Activated CD8-positive, alpha-beta memory T cell treated with anti-CD3 and anti-CD28 coated beads, Interleukin-2, amount 50 U/mL, for 4 hours (primary cell): ENCODE measurements at places on chromosomes 1 and 21.
A peak's percentile ranks its signal among the peaks of the same experiment; 100 is the strongest.

GRCh38 chr1:108561689-108562326 is 1.9 kb downstream of the EEIG2 start:
- DNase-seq: peak; percentile 81

- DNase-seq: no peak
Observed at GRCh38 chr1:164950541-164950986, 391.6 kb downstream of the PBX1 start.

GRCh38 chr1:238111081-238111480 is 220.4 kb upstream of the ZP4 start:
- DNase-seq: no peak

DNA sequence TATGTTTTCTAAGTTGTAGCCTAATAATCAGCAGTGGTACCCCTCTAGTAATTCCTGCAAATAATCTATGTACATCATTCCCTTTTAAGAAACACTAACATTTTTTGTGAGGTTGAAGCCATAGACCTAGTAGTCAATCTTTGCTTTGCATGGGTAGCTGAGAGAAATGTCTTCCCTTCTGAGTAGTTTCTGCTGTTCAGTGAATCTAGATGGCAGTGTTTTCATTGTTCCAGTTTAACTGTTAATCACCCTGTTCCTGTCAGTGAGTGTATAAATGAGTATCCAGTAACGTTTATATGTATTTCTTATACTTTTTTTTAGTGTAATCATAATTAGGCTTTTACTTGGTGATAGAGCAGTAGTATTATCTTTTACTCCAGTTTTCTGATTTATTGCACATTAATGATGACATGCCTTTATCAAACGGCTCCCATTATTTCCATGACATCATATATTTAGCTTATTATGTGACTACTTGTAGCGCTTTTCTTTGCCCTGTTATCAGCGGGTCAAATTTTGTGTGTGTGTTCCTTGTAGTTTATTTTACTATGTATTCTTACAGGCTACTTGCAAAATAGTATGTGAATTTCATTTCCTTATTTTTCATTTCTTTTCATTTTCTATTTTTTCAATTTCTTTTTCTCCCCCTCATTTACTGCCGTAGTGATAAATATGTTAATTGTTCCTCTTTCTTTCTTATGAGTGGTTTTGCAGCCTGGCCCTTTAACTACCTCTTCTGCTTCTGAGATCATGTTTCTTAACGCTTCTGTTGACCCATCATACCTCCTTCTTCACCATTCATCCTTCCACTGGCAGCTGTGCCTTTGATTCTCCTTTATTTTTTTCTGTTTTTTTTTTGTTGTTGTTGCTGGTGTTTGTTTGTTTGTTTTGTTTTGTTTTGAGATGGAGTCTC is 18.8 kb downstream of the CEP350 start:
- no peak for DNase-seq

DNA sequence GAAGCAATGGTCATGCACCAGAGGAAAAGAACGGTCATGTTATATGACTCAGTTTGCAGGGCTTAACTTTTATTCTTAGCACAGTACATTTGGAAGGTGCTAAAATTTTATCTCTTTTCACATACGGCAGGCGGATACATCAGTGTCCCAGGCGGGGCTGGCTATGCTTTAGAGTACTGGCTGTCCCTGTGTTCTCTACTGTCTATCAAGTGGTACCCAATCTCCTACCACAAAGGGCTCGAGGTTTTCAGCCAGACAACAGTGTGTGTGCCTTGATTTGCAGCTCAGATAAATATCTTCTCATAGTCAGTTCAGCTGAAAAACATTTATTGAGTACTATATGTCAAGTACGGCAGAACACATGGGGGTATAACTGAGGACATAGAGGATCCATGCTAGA is 65.3 kb downstream of the URB2 start:
- DNase-seq: no peak

GRCh38 chr1:198232378-198232777 is 75.6 kb downstream of the NEK7 start:
- no peak for DNase-seq

DNA sequence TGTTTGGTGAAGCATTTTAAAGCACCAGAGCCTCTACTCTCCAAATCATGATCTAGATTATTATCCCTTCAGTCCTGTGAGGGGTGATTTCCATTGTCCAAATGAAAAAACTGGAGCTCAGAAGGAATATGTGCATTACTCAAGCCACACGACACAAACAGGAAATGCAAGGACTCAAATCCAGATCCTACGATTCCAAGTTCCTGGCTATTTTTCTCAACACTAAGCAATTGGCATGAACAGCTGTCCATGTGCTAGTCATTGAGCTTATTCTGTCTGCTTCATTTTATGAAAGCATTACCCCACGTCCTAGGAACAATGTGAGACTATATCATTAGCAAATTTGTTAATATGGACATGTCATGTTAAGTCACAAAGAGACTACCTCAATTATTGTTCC is 273.1 kb upstream of the LYPLAL1 start:
- DNase-seq: no peak

GRCh38 chr1:30337324-30337620 is 386.1 kb downstream of the MATN1 start:
- no peak for DNase-seq

- no peak for DNase-seq
Observed at GRCh38 chr1:22254756-22255155, 111.9 kb upstream of the WNT4 start.

- DNase-seq: no peak
Observed at GRCh38 chr1:18473195-18473815, 7.4 kb upstream of the KLHDC7A start.

DNA sequence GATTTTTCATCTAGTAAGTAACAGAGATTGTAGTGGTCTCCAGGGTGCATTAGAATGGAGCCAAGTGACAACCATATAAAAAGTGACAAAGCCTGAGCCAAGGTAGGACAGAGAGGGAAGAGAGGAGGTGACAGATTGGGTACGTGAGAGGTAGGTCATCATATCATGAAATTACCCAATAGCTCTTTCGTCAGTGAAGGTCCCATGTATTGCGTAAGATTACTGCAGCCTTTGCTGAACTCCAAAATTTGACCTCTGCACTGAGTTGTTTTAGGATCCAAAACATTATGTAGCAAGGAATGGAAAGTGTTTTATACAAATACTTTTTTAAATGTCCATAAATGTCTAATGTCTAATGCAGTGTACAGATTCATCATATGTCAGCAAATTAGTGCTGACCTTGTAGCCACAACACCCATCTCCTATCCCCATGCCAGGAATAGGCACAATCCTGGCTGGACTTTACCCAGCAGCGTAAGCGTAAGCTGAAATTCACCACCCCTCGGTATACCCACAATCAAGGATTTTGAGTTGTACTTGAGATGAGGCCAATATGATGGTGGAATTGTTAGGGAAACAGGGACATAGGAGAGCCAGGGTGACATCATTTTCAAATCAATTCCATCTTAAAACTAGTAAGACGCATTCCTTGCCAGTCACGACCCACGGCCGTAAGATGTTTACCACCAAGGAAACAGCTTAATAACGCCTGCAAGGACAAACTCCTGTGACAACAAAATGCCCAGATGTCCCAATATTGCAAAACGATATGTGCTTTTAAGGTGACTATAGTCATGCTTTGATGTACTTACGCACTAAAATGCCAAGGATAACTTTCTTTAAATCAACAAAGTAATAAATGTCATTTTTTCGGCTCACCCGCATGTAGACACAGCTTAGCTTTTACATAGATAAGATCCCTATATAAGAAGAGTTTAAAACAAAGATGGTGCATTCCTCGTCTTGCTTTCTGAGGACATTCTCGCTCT is 38.1 kb upstream of the GREM2 start:
- DNase-seq: no peak
